T-helper 1 cell (primary cell): ENCODE measurements at places on chromosomes 1 and 21.
A peak's percentile ranks its signal among the peaks of the same experiment; 100 is the strongest.

- DNase-seq: no peak
Observed at GRCh38 chr1:29828526-29829447, 592.5 kb downstream of the PTPRU start.

- no peak for DNase-seq
Observed at GRCh38 chr1:59242370-59242769, 54.5 kb upstream of the FGGY start.

DNA sequence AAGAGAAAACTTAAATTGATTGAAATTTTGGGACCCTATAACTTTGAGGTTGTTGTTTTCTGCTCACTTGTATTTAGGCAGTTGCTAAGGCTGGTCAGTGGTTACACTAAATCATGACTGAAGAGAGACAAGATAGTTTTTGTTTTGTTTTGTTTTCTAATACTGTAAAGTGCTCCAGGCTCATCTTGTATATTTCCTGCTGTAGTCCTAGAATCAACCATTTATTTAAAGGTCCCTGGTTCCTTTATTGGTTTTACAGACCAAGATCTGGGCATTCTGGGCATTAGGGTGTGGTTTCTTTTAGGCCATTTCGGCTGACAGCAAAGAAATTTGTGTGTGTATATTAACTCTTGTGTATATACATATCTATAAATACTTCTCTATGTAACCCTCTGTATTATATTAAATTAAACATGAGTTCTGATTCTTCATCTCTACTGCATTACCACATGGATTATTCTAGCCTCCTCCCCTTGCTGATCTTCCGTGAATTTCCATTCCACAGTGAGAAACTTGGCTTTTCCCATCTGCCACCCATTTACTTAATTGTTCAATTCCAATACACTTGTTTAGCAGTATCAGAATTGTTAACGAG lies 15.0 kb downstream of the SNX27 start:
- no peak for DNase-seq

DNA sequence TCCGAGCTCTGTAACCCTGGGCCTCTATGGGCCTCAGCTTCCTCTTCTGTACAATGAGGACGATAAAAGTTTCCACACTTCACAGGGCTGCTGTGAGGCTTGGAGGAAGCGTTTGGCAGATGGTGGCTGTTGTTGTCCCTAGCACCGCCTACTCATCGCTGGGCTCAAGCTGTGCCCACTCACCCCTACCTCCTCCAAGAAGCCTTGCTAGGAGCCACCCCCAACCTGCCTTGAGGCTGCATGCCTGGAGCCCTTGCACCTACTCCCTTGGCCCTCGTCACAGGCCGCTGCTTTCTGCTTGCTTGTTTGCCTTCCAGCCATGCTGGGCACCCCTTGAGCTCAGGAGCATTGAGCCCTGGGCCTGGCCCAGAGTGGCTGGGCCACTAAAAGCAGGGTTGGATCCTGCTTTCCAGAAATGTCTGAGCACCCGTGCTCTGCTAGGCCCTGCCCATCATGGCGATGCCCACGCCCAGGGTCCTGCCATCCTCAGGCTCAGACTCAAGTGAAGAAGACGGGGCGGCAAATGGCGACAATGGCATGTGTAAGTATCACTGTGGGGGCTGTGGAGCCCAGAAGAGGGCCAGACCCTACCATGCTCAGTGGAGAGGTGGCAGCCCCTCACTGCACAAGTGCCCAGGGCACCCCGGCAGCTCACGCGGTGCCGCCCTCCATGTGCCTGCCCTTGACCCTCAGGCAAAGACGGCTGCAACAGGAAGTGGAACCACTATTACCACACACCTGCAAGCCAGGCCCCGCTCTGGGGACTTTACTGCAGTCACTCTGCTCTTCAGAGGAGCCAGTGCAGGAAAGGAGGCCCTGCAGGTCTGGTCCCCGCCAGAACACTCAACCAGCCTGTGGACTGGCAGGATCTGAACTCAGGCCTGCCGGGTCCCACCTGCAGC lies 9.5 kb downstream of the SH3BGRL3 start:
- peak; percentile 74 for DNase-seq

GRCh38 chr1:11978301-11978700 lies 1.9 kb upstream of the MFN2 start:
- DNase-seq: no peak

DNA sequence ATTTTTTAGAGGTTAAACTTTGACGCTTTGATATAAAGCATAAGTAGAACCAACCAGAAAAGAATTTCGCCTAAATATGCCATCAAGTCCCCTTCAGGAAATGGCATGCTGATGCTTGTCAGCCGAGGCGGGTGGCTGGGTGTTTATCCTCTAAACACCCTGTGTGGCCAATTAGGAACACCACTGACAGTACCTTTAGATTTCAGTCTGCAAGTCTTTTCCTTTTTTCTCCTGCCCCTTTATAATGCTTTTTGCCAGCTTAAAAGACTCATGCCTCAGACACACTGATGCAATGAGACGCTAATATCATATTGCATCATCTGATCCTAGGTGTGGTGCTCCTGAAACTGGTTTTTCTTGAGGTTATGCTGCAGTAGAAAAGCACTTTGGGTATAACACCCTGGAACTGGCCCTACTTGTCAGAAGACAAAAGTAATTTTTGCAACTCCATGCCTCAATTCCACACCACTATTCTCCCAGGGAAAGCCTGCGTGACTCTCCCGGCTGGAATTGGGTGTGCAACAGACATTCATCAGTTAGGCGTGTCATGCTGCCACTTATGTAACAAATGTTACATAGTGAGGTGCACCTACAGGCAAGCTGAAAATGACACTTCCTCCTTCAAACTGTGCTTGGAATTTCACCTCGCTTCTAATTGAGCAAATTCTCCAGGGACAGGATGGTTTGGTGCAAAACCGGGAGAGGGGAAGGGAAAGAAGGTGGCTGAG lies 2.0 kb upstream of the RCC2 start:
- no peak for DNase-seq

DNA sequence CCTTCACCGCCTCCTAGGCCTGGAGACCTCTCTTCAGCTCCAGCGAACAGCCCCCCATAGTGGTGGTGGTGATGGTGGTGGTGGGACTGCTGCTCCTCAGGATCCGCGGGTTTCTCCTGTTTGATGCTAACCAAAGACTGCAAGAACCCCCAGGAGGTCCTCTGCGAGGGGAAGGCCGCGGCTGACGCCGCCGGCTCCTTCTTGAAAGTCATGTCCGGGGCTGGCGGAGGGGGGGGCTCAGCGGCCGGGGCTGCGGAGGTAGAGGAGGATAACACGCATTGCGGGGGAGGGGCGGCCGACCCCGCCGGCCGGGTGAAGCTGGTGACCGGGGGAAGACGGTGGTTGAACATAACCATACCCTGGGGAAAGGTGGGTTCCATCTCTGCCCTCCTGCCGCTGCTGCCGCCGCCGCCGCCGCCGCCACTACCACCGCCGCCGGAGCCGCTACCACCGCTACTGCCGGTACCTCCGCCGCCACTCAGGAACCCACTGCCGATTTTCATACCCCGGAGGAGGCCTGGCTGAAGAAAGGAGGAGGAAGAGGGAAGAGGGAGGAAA lies 554 bp downstream of the ZNF281 start:
- DNase-seq: peak; percentile 23

DNA sequence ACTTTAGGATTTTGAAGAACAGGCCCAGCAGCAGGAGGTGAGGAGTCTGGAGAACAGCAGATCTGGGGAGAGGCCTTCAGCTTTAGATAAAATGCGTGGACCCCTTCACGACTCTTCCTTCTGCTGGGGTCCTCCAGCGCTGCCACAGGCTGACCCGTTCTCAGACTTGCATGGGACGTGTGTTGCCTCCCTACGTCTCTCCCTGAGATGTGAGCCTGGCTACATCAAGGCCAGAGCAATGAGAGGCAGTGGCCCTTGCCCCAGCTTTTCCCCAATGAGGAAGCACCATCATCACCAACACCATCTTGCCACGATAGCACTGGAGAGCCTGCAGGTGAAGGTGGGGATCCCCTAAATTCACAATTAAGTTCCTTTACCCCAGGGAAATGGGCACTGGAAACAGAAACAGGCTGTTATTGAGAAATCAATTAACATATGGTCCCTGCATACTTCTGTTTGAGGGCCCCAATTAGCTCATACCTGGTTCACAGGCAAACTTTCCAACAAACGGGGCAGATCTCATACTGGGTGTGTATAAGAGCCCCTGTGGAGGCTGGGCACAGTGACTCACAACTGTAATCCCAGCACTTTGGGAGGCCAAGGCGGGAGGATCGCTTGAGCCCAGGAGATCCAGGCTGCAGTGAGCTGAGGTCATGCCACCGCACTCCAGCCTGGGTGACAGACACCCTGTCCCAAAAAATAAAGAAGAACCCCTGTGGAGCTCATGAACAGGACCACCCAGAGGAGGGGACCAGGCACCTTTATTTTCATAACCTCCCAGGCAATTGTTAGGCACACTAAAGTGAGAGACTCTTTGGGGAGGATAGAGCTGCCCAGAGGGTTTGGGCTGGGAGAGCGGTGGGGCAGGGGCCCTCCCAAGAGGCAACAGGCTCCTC lies 12.1 kb upstream of the ADAMTSL4 start:
- no peak for DNase-seq

- no peak for DNase-seq
Observed at GRCh38 chr1:125118147-125118993, 3933.6 kb downstream of the SRGAP2C start.

DNA sequence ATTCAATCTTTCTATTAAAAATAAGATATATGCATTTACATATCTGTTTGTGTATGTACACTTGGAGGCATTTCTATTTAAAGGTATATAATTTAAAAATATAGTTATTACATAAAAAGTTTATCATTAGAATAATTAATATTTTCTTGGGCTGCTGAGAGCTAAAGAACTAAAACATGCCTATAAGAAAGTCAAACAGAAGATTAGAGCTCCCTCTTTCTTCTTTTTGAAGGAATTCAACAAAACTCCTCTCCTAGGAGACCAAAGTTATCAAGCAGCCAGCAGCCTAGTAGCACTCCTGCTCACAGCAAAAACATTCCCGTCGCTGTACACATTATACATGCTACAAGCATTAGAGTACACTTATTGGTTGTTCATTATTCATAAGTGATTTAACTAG lies 216.4 kb downstream of the VAV3 start:
- no peak for DNase-seq

DNA sequence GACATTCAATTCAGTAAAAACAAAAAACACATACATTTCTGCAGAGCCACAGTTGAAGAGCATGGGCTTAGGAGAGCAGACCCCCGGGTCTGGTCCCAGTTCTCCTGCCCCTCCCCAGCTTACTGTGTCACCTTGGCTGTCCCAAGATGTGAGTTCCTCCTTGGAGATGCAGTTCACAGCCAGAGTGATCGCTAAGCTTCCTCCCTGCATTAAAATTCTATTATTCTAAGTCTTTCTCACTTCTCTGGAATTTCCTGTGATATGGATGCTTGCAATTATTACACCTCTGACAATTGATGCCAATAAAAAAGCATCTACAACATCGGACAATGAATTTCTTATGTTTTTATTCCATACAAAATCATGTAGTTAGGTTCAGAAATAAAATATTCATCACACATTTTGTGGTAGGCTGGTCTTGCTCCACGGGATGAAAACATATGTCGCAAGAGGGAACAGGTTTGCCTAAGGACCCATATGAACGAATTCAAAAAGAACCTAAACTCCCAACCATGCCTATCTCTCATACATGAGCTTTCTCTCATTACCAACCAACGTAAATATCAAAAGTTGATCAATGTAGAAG lies 328.5 kb upstream of the RUNX1 start:
- no peak for DNase-seq

GRCh38 chr1:29237852-29238619 lies 1.7 kb downstream of the PTPRU start:
- no peak for DNase-seq

DNA sequence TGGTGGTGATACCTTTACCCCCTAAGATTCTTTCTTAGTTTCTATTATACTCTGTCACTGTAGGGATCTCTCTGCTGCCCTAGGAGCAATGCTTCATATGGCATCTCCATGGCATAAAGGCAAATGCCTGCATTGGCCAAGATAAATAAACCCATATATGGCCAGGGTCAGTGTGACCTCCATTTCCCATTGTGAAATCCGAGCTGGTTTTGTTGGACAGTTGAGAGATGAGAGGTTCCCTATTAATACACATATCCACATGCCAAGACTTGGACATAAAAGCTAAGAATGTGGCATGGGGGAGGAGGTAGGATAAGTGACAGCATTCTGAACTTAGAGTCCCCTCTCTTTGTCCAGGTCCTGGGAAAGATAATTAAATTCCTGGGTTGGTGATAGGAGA lies 1.4 kb downstream of the TPM3 start:
- DNase-seq: no peak

DNA sequence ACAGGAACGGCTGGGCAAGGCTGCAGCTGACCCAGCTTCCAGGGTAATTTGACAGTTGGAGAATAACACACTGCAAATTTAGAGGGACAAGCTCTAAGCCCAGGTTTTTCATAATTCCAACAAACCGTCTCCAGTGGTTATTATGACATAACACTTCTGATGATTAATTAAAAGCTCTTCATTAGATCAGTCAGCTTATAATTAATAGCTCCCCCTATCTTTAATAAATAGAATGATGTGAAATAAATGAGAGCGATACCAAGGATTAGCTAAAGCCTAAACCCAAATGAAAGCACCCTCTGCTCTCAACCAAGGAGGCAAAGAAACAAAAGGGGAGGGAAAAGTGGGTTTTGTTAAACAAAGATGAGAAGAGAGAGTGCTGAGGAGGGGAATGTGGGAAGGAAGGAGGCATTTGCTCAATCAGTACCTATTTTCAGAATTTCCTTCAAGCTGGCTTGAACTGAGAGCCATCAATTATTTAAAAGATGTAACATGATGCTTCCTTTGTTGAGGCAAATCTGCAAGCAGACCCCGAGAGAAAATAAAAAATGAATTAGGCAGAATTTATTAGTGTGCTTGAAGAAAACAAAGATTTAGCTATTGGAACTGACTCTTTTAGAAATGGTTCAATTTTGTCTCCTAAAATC lies 221.8 kb upstream of the ESRRG start:
- no peak for DNase-seq

GRCh38 chr1:229225331-229225782 lies 45.6 kb upstream of the RAB4A start:
- DNase-seq: no peak

- no peak for DNase-seq
Observed at GRCh38 chr1:113813218-113813617, 942 bp upstream of the RSBN1 start.

DNA sequence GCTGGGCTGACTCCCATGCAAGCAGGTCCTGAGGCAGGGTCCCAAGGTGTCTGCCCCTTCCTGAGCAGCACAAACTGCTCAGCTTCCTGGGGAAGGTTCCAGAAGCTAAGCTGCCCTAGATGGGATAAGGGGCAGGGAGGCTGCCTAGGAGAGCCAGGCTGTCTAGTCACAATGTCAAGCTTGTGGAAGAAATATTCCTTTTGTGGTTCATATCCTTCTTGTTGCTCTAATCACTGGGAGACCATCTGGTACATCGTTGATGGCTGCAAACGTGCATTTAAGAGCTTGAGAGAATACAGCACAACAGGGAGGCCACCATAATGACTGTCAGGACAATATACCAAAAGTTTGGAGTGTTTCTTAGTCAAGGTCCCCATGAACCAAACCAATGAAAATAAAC lies 67.4 kb downstream of the SLC16A1 start:
- no peak for DNase-seq

GRCh38 chr1:66446261-66447001 lies 87.5 kb upstream of the SGIP1 start:
- DNase-seq: peak; percentile 81
